ENCODE measurements at places on chromosomes 4 and X.

- DNase-seq, result peak; percentile 8
Measured at GRCh38 chrX:46381630-46382029, 163.6 kb downstream of the ZNF674 start.

GRCh38 chrX:38662640-38663039, 101.3 kb downstream of the TSPAN7 start:
- DNase-seq, result no peak

GRCh38 chr4:48780865-48781214, 761 bp upstream of the FRYL start:
- DNase-seq, result peak; percentile 59

DNA sequence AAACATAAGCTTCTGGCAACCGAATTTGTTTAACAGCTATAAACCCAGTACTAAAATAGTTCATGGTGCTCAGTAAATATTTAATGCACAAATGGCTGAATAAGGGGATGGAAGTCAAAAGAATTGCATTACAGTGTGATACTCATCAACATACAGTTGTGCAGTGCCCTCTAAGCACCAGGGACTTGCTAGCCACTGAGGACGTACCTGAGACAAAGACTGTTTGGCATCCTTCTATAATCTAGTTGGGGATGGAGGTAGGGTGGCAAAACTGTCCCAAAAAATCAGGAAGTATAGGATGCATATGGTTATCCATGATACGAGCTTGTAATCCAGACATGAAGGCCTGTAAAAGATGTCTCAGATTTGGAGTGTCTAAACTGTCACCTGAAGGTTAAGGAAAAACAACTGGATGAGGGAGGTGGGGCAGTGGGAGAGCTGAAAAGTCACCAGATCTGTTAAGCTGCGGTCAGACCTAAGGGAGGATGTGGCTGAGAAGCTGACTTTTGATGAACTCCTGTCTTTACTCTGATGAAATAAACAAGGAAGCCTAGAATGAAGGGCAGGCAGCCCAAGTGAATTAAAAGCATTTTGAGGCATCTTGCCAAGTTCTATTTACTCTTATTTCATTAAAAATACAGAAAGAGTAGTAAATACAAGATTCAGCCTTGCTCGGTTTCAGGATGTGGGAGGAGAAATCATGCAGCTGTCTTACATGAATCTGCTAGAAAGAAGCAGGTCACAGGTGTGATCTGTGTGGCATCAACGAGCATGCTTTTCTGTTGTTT, 12.0 kb upstream of the CD38 start:
- no peak for DNase-seq

GRCh38 chr4:140755774-140756318, 339 bp downstream of the TBC1D9 start:
- peak; percentile 24 for DNase-seq

DNA sequence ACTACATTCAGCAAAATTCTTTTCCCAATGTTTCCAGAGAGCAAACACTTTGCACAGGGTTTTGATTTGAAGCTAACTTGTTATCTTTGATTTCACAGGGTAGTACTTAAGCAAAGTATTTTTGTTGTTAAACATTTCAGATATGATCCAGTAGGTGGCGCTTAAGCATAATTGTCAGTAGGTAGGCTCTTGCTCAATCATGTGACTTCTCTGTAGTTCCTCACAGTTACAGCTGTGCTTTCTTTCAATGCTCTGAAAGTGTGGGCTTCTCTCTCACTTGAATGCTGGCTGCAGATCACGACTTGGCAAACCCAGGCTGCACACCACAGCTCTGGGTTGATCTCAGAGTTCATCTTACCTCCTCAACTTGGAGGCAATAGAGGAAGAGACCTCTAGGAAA, 1016.5 kb downstream of the SH3BGRL start:
- peak; percentile 25 for DNase-seq
